ENCODE measurements at places on chromosomes 11 and 22.

GRCh38 chr11:120518356-120518755 lies 6.8 kb downstream of the GRIK4 start:
- H3K4me3 ChIP-seq = no peak overlapping the region
- DNase-seq = no peak
- H3K4me1 ChIP-seq = no peaks in the 10 kb centered on the region
- H3K27me3 ChIP-seq = peaks cover 32% of the 10 kb centered on the region
- no peak overlapping the region for H3K27ac ChIP-seq

- peaks cover 4% of the 10 kb centered on the region for H3K4me1 ChIP-seq
- H3K4me3 ChIP-seq = no peak overlapping the region
- peaks cover 12% of the 10 kb centered on the region for H3K36me3 ChIP-seq
- no peak for DNase-seq
Measured at GRCh38 chr11:110470716-110471115, 41.0 kb downstream of the FDX1 start.

DNA sequence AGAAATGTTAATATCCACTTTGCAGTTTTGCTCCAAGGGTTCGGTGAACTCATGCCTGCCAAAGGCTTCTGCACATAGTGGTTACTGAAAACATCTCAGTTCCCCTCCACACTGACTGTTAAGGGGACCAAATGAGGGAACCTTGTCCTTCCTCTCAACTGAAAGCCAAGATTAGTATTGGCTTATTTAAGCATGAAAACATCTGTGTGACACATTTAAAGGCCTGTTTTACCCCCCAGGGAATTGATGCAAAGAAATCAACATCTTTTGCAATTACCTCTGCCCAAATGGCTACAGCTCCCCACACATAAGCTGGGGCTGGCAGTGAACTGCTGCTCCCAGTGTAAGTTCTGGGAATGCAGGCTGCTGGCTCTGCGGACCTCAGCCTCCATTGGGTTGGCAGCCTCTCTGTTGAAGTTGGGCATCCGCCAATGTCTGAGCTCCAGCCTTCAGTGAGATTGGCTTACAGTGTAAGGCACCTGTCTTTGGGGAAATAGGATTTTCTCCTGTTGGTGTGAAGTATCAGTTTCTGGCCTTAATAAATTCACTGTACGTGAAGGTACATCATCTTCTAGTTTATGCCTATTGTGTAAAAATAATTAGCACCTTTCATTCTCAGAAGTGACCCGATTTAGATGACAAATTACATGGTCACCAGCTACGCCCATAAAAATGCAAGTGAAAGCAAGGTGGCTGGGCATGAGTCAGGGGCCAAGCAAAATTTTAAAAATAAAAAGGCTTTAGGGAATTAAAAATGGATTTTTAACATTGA lies 213.4 kb upstream of the SYN3 start:
- H3K36me3 ChIP-seq = no peaks in the 10 kb centered on the region
- no peak for DNase-seq
- H3K27me3 ChIP-seq = no peaks in the 10 kb centered on the region
- H3K4me1 ChIP-seq = no peaks in the 10 kb centered on the region
- no peak overlapping the region for H3K4me3 ChIP-seq

- no peak for DNase-seq
- H3K27me3 ChIP-seq = no peaks in the 10 kb centered on the region
- H3K27ac ChIP-seq = no peak overlapping the region
- no peaks in the 10 kb centered on the region for H3K4me1 ChIP-seq
- no peak overlapping the region for H3K4me3 ChIP-seq
- H3K36me3 ChIP-seq = no peaks in the 10 kb centered on the region
Measured at GRCh38 chr11:104098555-104098954, 62.1 kb downstream of the DDI1 start.

GRCh38 chr11:130874396-130874795 lies 41.9 kb downstream of the SNX19 start:
- no peaks in the 10 kb centered on the region for H3K4me1 ChIP-seq
- DNase-seq = no peak
- no peaks in the 10 kb centered on the region for H3K27me3 ChIP-seq
- no peak overlapping the region for H3K4me3 ChIP-seq
- no peak overlapping the region for H3K27ac ChIP-seq
